ENCODE measurements at places on chromosomes 5 and 9. TPM values are rescaled to one million over a fixed set of nuclear protein-coding genes. Genes with fewer than 3 reads are reported as not detected.
A peak's percentile ranks its signal among the peaks of the same experiment; 100 is the strongest.

DNA sequence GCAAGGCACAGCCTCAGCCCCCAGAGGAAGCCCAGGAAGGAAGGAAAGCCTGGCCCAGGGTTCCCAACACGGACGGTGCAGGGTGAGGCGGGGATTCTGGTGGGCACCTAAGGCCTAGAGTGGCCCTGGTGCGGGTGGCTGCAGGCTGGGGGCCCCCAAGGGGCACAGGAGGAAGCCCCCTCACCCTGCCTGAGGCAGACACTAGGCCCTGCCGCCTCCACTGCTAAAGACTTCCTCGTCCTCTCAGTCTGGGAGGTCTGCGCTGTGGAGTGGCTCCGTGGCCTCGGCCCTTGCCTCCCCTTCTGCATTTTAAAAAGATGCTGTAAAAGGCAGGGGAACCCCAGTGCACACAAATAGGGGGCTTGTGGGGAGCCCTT lies 3.4 kb downstream of the SLC9A3 start:
- H3K27me3 ChIP-seq, result peaks cover 2% of the 10 kb centered on the region
- peaks cover 26% of the 10 kb centered on the region for H3K4me1 ChIP-seq
- no peaks in the 10 kb centered on the region for H3K36me3 ChIP-seq
- H3K27ac ChIP-seq, result no peak overlapping the region
- DNase-seq, result no peak
- no peak overlapping the region for H3K4me3 ChIP-seq

GRCh38 chr5:126499853-126500342 lies 76.7 kb downstream of the GRAMD2B start:
- H3K36me3 ChIP-seq, result peaks cover under 1% of the 10 kb centered on the region
- DNase-seq, result no peak
- no peaks in the 10 kb centered on the region for H3K27me3 ChIP-seq
- no peak overlapping the region for H3K4me3 ChIP-seq
- H3K27ac ChIP-seq, result peak overlapping the region; percentile 1
- H3K4me1 ChIP-seq, result peaks cover 18% of the 10 kb centered on the region

DNA sequence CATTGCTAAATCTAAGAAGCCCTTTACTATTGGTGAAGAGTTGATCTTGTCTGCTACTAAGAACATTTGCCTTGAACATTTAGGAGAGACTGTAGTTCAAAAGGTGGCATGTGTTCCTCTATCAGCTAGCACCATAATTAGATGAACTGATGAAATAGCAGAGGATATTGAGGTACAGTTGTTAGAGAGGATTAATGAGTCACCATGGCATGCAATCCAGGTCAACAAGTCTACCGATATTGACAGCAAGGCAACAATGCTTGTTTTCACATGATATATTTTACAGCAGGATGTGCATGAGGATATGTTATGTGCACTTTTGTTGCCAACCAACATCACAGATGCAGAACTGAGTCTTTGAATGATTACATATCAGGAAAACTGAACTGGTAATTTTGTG lies 134.3 kb upstream of the CDH9 start:
- DNase-seq, result no peak
- H3K36me3 ChIP-seq, result no peaks in the 10 kb centered on the region
- no peak overlapping the region for H3K4me3 ChIP-seq
- no peak overlapping the region for H3K27ac ChIP-seq
- H3K27me3 ChIP-seq, result no peaks in the 10 kb centered on the region

DNA sequence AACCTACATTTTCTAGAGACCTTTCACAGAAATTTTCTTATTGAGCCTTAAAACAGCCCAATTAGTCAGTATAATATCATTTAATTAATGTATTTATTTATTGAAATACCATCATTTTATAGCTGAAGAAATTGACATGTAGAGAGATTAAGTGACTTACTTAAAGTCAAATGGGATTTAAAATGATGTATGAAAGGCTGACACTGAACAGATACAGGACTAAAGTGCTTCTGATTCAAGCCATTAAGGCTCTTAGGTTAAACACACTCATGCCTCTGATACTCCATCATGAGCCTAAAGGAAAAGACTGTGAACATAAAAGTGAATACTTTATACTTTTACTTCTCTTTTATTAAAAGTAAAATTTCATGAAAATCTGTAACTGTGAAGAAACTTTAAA lies 12.8 kb downstream of the C9orf72 start:
- H3K27me3 ChIP-seq, result no peaks in the 10 kb centered on the region
- no peak overlapping the region for H3K4me3 ChIP-seq
- no peak for DNase-seq

GRCh38 chr5:57494104-57495098 lies 11.8 kb upstream of the ACTBL2 start:
- H3K4me1 ChIP-seq, result peaks cover 7% of the 10 kb centered on the region
- H3K27ac ChIP-seq, result no peak overlapping the region
- H3K4me3 ChIP-seq, result no peak overlapping the region
- H3K27me3 ChIP-seq, result no peaks in the 10 kb centered on the region

DNA sequence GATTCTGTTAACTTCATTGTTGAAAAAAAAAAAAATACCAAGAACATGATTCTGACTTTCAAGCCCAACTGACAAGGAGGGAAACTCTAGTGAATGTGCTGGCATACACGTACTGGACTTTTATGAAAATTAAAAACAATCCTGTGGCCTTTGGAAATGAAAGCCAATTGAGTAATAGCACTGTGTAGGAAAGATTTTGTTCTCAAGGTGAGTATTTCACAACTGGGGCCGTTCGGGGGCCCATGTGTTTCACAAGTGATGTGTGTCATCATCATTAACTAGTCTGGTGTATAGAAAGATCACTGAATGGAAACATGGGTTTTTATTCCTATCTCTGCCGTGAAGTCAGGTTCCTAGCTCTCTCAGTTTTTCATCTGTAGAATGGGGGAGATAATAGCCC lies 605.0 kb upstream of the CLINT1 start:
- H3K36me3 ChIP-seq, result no peaks in the 10 kb centered on the region
- H3K27ac ChIP-seq, result peak overlapping the region; percentile 70
- no peak for DNase-seq
- peaks cover 6% of the 10 kb centered on the region for H3K4me1 ChIP-seq
- no peaks in the 10 kb centered on the region for H3K27me3 ChIP-seq
- no peak overlapping the region for H3K4me3 ChIP-seq

Gene SLC1A3
- 24.9 TPM for total RNA-seq

Gene LCN1
- total RNA-seq, result not detected

Gene PCSK1
- total RNA-seq, result 1.3 TPM

Gene IL9
- total RNA-seq, result not detected

Gene SLC6A3
- total RNA-seq, result 0.06 TPM

Gene SOX30
- not detected for total RNA-seq

Gene TYRP1
- total RNA-seq, result 0.83 TPM
